ENCODE measurements at places on chromosomes 3 and 15.

DNA sequence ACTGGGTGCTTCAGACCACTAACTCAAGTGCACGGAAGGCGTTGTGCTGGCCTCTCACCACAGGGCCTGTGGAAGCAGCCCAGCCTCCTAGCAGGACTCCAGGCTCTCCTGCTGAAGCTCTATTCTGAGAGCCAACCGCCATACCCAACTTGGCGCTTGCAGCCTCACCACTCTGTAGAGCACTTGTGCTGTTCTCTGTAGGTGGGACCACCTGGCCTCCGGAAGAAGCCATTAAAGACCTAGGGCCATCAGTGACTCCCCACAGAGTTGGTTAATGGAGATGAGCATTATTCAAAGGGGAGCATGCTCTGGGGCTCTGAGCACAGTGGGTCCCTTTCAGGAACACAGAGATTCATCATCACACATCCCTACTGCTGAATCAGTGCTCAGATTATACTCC lies 50.9 kb downstream of the C3orf85 start:
- no peak for DNase-seq

- DNase-seq: peak; percentile 51
Measured at GRCh38 chr3:181326637-181327223, 337.2 kb upstream of the DNAJC19 start.

- DNase-seq: no peak
Measured at GRCh38 chr3:141050576-141051442, at the start of gene SPSB4. SPSB4 (plus strand) TSS chr3:141051347; CDS start chr3:141066105, 14,758 bp downstream.

GRCh38 chr3:78666470-78666800 lies 1101.4 kb downstream of the ROBO1 start:
- DNase-seq: peak; percentile 89

DNA sequence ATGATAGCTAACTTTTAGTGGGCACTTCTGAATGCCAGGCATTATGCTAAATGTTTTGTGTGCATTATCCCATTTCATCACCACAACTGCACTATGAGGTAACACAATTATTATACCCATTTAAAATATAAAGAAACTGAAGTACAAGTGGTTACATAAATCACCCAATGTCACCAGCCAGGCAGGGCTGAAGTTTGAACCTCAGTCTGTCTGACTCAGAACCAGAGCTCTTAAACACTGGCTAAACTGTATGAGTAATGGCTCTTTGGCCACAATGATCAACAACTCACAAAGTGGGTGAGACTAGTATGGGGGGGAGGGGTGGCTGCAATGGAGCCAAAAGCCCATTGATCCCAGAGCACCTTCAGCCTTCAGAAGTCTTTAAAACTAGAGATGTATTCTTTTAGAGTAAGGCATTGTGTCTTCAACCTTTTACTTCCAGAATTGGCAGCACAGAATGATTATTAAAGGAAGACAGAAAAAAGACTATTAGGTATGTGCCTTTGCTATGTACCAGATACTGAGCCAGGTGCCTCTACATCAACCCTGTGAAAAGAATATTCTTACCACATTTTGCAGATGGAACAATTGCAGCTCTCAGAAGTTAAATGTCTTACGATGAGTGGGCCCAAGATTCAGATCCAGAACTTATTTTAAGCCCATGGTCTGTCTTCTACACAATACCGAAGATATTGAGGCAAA lies 166.9 kb downstream of the UACA start:
- peak; percentile 91 for DNase-seq

DNA sequence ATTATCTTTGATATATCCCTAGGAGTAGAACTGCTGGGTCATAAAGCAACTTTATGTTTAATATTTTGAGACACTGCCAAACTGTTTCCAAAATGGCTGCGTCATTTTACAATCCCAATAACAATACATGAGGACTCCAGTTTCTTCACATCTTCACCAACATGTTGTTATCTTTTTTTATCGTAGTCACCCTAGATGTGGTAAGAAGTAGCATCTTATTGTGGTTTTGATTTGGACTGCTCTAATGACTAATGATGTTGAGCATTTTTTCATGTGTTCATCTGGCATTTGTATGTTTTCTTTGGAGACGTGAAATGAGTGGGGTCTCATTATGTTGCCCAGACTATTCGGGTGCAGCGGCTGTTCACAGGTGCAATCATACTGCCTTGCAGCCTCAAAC lies 83.8 kb downstream of the MAP4 start:
- no peak for DNase-seq

DNA sequence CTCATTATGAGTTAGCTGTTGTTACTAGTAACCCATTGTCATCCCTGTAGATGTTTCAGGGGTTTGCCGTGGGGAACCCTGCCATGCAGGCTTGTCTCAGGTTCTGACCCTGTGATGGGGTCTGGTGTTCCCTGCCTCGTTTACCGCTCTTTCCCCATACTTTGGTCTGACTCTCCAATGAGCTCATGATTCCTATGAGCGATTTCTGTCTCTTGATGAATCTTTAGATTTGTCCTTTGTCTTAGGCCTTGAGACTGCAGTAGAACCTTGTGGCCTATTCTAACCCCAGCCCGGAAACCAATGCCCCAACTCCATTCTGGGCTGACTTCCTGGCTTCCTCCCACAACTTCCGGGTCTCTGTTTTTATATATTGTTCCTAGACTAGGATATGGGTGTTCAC lies 11.3 kb upstream of the IQGAP1 start:
- DNase-seq: no peak

- DNase-seq: no peak
Measured at GRCh38 chr3:194880940-194881925, 195.6 kb downstream of the FAM43A start.

DNA sequence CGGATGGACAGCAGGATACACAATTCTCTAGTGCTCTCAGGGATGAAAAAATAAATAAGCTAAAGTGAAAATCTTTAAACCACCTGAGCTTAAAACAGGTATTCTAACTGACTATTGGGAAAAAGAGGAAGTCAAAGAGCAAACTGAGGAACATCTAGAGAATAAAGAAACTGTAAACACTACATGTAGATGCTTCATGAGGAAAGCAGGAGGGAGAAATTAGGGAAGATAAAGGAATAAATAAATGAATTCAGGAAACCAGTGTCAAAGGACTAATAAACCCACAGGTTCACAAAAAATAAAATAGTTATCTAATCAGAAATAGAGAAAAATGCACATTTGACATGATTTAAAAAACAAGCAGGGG lies 525 bp upstream of the MCCC1 start:
- no peak for DNase-seq

- no peak for DNase-seq
Measured at GRCh38 chr15:79093352-79093935, 2.9 kb upstream of the RASGRF1 start.

GRCh38 chr3:17643691-17644090 lies 98.7 kb downstream of the TBC1D5 start:
- DNase-seq: no peak

- DNase-seq: no peak
Measured at GRCh38 chr3:180390313-180390712, 211.7 kb upstream of the TTC14 start.

- DNase-seq: no peak
Measured at GRCh38 chr15:57090496-57090859, 172.0 kb downstream of the TCF12 start.

- no peak for DNase-seq
Measured at GRCh38 chr15:77355321-77355720, 64.6 kb downstream of the PEAK1 start.

- no peak for DNase-seq
Measured at GRCh38 chr15:101131489-101132389, 120.1 kb downstream of the CHSY1 start.

- DNase-seq: peak; percentile 75
Measured at GRCh38 chr15:69467636-69468035, 15.0 kb downstream of the RPLP1 start.

DNA sequence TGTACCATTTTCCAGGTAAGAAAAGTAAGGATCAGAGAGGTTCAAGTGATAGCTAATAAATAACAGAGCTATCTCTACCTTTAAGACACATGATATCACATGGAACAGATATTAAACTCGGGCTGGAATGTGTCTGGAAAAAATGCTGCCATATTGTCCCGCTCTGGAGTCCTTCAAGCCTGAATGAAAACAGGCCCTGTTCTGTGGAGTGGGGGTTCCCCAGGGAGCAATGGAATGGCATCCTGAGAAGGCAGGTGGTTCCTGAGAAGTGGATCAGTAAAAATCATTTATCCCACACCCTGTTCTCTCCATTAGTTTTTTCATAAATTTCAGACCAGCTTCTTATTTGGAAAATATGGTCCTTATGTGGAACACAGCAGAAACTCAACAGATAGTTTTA lies 57.3 kb upstream of the PRTG start:
- no peak for DNase-seq

- DNase-seq: no peak
Measured at GRCh38 chr3:10977892-10978510, 14.5 kb upstream of the SLC6A1 start.

- no peak for DNase-seq
Measured at GRCh38 chr15:29631076-29632070, 190.9 kb downstream of the TJP1 start.

- peak; percentile 22 for DNase-seq
Measured at GRCh38 chr3:44223299-44223698, 18.4 kb upstream of the TOPAZ1 start.

- DNase-seq: no peak
Measured at GRCh38 chr3:4949659-4950058, 29.6 kb upstream of the BHLHE40 start.

GRCh38 chr15:57890878-57891277 lies 174.6 kb downstream of the ALDH1A2 start:
- DNase-seq: no peak

DNA sequence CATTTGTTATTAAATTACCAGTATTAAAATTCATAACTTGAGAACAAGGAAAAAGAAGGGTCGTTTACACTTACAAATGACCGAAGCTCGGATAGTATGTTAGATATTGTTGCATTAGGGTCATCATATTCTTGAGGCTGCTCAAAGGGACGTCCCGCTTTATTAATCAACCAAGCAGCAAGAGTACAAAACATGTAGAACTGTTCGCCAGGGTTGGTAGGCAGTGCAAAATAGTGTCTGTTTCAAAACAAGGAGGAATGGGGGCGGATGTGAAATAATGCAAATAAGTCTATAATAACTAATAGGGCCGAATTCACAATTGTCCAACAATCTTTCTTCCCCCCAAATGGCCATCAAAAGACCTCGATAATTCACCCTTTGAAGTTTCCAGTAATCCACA lies 2.9 kb downstream of the IFT57 start:
- DNase-seq: no peak

GRCh38 chr3:71565976-71566375 lies 17.6 kb downstream of the FOXP1 start:
- no peak for DNase-seq

GRCh38 chr3:48278884-48279559 lies 38.1 kb downstream of the ZNF589 start:
- DNase-seq: no peak

GRCh38 chr3:100709842-100710260 lies 557 bp downstream of the TFG start:
- DNase-seq: peak; percentile 17

- DNase-seq: no peak
Measured at GRCh38 chr3:187568171-187568570, 102.0 kb downstream of the SST start.

DNA sequence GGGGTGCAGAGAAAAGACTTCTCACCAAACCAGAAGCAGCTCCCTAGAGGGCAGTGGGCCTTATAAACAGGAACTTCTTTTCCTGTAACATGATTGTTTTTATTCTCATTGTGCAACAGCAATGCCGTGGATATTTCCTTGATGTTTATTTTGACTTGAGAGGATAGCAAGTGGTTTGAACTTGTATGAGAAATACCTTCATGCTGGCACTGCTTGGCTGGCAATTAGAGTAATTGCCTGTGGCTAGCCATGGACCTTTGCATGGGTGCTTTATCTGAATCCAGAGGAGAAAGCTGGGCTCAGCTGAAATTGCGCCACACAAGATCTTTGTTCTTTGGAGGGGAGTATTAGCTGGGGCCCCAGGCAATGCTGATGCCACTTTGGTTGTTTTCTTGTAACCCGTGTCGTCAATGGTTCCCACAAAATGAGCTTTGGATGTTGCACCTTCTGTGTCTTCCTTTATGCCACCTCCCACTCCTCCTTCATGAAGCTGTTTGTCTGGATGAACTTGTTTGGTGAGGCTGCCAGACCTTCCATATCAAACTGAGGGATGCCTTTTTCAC lies 37.9 kb downstream of the CMTM8 start:
- DNase-seq: peak; percentile 57

- peak; percentile 65 for DNase-seq
Measured at GRCh38 chr15:52019394-52020220, 588 bp downstream of the MAPK6 start.

DNA sequence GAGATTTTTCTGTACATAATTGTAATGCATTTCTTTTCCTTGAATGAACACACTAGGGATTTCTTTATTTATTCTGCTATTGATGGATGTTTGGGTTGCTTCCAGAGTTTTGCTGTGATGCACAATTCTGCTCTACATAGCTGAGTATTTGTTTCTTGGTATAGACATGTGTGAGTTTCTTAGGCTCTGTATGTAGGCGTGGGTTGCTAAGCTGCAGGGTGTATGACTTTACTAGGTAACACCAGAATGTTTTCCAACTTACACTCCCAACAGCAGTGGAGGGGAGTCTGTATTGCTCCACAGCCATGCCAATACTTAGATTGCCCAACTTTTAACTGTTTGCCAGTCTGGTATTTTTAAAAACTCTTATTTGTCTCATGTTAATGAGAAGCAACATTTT lies 155.5 kb upstream of the TNIK start:
- DNase-seq: no peak

GRCh38 chr3:25787689-25788088 lies 2.2 kb upstream of the OXSM start:
- DNase-seq: no peak

DNA sequence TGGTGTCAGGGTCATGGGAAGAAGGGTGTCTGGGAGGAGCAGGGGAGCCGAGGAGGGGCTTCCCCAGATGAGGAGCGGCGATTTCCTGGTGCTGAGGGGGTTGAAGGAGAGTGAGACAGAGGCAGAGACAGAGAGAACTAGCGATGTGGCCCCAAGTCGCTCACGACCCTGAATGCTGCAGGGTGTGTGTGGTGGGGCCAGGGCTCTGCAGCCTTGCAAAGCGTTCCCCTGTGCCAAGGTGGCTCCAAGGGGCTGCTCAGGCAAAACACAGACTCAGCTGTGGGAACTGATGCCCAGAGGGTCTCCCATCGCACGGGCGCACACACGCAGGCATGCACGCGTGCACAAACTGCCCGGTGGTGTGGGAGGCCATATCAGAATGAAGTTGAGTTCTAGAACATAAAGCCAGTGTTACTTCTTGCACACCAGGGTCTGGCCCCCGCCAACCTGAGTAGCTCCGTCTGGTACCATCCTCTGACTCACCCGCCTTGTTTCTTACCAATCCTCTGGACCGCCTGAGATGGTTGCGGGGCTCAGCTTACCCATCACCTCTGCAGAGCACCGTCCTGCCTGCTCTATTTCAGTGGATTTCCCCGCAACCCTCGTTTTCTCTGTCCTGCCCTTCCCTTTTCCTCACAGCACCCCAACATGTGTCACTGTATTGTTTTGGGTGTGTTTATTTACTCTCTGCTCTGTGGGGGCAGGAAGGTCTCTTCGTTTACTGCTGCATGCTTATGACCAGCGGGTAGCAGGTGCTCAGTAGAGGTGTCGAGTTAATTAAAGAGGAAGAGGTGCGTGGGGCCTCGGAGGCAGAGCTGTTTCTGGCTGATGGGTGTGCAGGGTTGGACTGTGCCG lies 4.5 kb downstream of the MELTF start:
- no peak for DNase-seq

- DNase-seq: peak; percentile 54
Measured at GRCh38 chr3:25855266-25855784, 65.4 kb downstream of the OXSM start.

GRCh38 chr15:80609512-80609946 lies 85.6 kb upstream of the ABHD17C start:
- peak; percentile 9 for DNase-seq

GRCh38 chr3:58586776-58587192 lies 9.6 kb upstream of the FAM107A start:
- DNase-seq: no peak

- no peak for DNase-seq
Measured at GRCh38 chr3:108806316-108806715, 16.3 kb upstream of the TRAT1 start.
